ENCODE measurements at places on chromosomes 13 and 19.

- no peak for DNase-seq
Measured at GRCh38 chr13:43963726-43964125, 84.0 kb downstream of the LACC1 start.

DNA sequence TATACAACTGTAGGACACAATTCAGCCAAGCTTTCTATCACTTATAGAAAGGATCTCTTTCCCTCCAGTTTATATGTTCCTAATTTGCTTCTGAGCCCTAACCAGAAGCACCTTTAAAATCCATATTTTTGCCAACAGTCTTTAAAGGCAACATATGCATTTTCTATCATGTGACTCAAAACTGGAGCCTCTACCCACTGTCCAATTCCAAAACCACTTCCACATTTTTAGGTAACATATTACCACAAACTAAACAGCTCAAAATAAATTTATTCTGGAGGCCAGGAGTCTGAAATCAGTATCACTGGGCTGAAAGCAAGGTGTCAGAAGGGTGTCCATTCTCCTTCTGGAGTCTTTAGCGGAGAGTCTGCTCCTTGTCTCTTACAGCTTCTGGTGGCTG is 15.9 kb upstream of the EFNB2 start:
- no peak for DNase-seq

DNA sequence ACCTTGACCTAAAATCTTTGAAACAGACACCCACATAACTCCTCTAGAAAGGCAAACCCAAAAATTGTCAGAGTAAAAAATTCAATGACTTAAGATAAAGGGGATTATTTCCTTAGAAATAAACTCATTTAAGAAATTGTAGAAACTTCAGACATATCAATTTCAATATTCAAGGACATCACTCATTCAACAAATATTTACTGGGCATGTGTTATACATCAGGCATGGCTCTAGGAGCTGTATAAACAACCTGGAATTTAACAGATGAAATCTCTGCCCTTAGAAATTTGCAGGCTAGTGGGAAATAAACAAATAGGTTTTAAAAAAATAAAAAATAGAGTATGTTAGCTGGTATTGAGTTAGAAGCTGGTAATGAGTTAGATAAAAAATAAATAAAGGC is 84.0 kb upstream of the LSM14A start:
- no peak for DNase-seq

- no peak for DNase-seq
Measured at GRCh38 chr13:60689571-60689970, 292.6 kb downstream of the TDRD3 start.

- no peak for DNase-seq
Measured at GRCh38 chr13:27919934-27920676, at the start of gene PDX1. TSS of gene PDX1 (plus strand) at chr13:27920000. CDS start at chr13:27920139, 139 bp downstream.

DNA sequence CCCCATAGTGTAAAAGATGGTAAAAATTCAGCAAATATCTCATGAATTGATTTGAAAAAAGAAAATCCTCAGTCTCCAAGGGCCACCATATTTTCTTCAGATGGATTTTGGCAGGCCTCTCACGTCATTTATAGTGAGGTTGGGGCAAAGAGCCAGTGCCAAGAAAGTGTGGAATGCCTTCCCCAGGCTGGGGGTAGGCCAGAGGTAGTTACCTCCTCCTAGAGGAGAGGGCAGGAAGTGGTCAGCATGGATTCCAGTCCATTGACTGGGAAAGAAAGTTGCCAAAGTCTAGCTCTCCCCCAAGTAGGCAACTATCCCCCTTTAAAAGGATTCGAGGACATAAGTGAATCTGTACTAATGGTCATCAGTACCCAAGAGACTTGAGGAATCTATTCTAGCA is 68.4 kb upstream of the KCTD4 start:
- no peak for DNase-seq

GRCh38 chr13:31951215-31951678 is 80.3 kb upstream of the FRY start:
- no peak for DNase-seq

DNA sequence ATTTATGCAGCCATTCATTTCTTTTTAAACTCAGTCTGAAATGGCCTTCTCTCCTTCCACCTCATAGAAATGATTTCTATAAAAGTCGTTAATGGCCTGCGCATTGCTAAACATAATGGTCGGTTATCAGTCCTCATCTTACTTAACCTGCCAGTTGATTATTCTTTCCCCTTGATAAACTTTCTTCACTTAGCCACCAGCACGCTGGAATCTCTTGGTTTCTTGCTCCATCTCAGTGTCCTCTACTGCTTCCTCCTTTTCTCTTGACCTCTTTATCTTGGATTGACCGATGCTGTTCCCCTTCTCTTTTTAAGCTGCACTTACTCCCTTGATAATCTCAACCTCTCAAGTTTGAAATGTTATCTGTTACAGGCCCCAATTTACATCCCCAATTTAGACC is 12.2 kb upstream of the CLC start:
- DNase-seq = no peak

DNA sequence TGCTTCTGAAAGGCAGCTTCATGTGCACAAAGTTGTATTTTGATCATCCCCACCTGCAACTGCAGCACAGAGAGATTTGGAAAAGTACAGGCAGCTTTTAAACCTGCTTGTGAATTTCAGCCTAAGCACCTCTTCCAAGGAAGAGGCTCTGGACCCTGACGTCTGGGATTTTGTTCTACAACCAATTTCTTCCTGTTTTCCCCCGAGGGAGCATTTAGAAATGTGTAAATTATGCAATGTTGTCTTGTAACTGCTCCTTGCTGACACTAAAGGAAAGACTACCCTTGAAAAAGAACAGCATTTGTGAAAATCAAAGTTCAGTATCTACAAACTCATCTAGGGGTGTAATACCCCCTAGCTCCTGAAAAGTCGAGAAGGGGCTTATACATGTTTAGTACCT is 15.4 kb downstream of the MED26 start:
- DNase-seq = no peak
